RPMI7951 (cell line): ENCODE measurements at places on chromosomes 6 and 20. TPM values are rescaled to one million over a fixed set of nuclear protein-coding genes. Genes with fewer than 3 reads are reported as not detected.

GRCh38 chr6:68635706-68636513 lies 828 bp downstream of the ADGRB3 start:
- no peak for DNase-seq

GRCh38 chr6:40714576-40715564 lies 127.7 kb upstream of the LRFN2 start:
- DNase-seq = no peak

- no peak for DNase-seq
These were observed 9.0 kb upstream of the DDX27 start for GRCh38 chr20:49210101-49210756.

The SLC4A11 gene
- 0.60 and 0.68 TPM in 2 replicates for total RNA-seq

DNA sequence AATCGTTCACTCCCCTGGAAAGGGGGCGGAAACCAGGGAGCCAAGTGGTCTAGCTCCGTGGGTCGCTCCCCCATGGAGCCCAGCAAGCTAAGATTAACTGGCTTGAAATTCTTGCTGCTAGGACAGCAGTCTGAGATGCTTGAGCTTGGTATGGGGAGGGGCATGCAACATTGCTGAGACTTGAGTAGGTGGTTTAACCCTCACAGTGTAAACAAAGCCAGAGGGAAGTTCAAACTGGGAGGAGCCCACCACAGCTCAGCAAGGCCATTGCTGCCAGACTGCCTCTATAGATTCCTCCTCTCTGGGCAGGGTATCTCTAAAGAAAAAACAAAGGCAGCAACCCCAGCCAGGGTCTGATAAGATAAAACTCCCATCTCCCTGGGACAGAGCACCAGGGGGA lies 43.2 kb downstream of the COL21A1 start:
- no peak for DNase-seq
